Activated CD4-positive, alpha-beta T cell treated with anti-CD3 and anti-CD28 coated beads, Interleukin-2, Interleukin-6, amounts not matched to agents 100 ng/mL and 50 ng/mL, durations not matched to agents 16 hours and 8 hours (primary cell): ENCODE measurements at places on chromosomes 4 and X.

- DNase-seq = no peak
Observed at GRCh38 chr4:138449938-138450337, 207.8 kb upstream of the SLC7A11 start.

DNA sequence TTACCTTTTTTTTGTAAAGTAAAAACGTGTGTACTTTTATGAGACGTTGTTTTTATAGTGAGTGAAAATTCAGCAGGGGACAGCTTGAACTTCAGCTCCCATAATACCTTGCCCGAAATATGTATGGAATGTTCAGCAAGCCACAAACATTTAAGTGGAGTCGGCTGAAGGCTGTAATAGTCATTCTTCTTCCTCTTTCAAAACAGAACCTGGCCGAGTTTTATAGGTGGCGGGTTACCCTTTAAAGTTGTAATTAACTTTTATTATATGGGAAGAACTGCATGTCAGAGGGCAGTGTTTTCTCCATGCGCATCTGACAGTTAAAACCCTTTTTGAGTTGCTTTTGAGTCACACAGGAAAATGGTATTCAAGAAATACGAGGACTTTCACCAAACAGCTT, 50.7 kb downstream of the CLDN34 start:
- DNase-seq = no peak

DNA sequence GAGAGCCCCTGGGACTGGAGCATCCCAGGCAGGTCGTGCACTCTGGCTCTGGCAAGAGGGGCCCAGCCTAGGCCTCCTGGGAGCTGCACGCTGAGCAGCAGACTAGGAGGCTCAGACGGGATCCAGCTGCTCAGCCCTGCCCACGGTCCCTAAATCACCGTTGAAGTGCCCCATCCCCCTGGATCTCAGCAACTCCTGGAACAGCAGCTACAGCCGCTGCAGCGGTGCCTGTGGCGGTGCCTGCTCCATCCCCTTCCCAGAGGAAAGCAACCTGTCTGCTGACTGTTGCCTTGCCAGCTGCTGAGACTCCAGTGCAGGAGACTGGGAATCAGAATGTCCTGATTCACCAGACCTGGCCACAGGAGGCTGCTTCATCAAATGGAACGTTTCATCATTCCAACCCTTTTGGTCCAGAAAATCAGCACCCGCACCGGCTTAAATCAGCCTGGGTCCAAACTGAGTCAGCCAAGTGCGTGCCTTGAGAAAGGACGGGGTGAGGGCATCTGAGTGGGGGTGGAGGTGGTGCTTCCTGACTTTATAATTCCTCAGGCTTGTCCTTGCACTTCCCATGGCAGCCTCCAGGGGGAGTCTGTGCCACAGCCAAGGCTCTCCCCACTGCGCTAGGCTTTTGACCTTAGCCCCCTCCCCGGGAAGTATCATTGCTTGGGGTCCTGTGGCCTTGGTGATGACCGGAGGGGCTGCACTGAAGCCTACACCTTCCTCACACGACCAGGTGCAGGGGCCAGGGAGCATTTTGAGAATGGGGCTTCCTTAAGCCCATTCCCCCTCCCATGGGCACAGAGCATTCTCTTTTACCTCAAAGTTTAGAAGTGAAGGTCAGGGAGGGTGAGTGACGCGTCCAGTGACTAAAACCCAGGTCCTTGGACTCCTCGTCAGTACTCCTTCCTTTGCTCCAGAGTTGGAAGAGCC, 6.5 kb downstream of the ZNF185 start:
- peak; percentile 64 for DNase-seq

DNA sequence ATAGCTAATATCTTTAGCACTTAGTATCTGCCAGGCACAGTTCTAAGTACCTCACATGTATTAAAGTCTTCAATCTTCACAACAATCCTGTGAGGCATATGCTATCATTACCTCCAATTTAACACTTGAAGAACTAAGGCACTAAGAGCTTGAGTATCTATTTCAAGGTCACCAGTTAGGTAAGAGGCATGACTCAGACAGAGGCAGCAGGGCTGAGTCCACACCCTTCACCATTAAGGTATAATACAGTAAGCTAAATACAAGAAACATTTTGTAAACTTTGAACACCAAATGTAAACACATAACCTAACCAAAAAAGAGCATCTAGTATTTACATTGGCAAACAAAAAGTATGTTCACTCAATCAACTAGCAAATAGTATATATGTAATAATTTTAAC, 1410.9 kb downstream of the PCDH18 start:
- DNase-seq = no peak

- no peak for DNase-seq
Observed at GRCh38 chr4:162582180-162582579, 418.4 kb upstream of the FSTL5 start.

DNA sequence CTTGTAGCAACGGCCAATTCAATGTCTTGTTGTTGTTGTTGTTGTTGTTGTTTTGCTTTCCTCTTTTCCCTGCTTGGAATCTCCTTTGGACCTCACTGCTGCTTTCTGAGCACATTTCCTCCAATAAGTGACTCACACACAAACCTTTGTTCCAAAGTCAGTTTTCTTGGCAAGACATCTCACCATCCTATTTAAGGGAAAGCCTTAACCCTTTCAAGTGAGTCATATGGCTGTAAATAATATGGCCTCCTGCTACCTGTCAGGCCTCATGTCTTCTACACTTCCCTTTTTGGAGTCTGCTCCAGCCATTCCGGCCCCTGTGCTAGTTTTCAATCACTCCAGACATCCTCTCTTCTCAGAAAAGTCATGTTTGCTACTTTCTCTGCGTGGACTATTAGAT, 79.5 kb upstream of the MAGEB10 start:
- no peak for DNase-seq

DNA sequence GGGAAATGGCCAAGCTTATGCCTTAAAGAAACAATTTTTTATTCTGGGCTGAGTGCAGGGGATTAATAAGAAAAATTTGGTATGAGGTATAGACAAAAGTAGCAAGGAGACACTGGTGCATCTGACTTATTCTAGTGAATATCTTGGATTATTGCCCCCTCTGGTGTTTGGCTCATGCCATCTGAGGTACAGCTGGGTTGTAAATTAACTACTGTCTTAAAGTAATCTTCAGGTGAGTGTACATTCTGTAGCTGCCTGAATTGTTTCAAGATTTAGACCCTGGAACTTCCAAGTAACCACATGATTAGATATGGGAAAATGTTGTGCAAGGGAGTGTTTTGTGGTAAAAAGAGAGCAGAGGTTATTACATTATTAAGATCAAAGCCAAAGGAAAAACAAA, 988.7 kb downstream of the FAM133A start:
- no peak for DNase-seq

DNA sequence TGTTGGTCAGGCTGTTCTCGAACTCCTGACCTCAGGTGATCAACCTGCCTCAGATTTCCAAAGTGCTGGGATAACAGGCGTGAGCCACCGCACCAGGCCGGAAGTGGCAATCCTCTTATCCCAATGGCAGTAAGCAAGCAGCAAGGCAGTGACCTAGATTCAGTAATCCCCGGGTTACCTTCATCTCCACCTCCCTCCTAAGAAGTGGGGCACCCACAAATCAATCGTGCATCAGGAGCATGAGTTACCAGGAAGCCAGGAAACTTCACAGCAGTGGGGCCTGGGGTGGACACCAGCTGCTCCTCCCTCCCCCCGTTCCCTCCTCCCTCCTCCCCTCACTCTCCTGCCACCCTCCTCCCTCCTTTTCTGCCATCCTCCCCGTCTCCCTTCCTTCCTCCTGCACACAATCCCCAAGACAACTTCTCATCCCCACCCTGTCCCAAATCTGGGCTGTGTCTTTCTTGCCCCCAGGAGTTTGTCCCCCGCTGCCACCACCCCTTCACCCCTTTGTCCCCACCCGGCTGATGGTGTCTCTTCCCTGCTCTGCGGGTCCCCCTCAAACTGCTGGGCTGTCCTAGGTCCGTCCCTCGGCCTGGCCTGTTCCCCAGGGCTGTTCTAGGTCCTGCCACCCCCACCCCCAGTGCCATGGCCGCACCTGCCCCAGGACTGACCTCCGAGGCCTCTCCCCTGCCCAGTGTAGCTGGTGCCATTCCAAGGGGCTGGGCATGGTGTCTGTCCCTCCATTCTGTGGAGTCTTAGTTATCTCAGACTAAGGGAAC, 2.2 kb downstream of the PDE6B start:
- DNase-seq = no peak

DNA sequence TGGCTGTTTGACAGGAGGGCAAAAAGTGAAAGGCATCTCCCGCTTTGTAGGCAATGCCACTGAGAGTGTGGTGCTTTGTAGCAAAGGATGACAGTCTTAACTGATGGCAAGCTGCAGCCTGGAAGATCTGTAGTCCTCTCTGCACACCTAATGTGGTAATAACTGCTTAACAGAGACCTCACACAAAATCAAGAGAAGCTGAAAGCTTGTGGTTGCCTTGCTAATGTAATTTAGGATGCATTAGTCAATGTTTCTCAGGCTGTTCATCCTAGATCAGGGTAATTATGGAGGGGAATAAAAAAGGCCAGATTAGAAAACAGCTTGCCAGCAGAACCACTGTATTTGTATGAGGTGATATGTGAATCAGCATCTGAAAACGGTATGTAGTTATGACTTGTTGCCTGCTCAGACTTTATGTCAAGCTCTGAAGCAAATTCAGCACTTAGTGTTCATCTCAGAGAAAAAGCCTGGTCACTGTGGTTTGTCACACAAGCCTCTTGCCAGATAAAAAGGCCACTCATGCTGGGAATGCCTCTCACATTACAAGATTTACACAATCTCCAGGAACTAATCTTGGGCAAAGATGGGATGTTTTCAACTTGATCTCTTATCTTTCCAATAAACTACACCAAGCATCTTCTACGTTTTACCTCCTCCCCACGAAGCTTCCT, 130.8 kb downstream of the ENOX2 start:
- DNase-seq = peak; percentile 33

DNA sequence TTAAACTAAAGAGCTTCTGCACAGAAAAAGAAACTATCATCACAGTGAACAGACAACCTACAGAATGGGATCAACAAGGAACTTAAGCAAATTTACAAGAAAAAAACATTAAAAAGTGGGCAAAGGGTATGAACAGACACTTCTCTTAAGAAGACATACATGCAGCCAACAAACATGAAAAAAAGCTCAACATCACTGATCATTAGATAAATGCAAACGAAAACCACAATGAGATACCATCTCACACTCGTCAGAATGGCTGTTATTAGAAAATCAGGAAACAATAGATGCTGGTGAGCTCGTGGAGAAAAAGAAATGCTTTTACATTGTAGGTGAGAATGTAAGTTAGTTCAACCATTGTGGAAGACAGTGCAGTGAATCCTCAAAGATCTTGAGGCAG, 27.8 kb downstream of the PAPSS1 start:
- no peak for DNase-seq

- peak; percentile 3 for DNase-seq
Observed at GRCh38 chr4:138522366-138522765, 280.2 kb upstream of the SLC7A11 start.

DNA sequence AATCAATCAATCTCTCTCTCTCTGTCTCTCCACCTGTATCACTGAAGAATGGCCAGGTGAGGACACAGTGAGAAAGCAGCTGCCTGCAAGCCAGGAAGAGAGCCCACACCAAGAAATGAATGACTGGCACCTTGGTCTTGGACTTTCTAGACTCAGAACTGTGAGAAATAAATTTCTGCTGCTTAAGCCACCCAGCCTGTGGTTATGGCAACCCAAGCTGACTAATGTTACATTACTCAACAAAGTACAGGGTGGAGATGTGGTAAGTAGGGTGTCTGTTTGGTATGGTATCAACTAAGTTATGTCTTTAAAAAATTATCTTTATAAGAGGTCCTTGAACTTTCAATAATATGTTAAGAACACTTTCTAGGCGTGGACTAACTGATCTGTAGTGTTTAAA, 159.3 kb downstream of the EPHA5 start:
- DNase-seq = no peak

DNA sequence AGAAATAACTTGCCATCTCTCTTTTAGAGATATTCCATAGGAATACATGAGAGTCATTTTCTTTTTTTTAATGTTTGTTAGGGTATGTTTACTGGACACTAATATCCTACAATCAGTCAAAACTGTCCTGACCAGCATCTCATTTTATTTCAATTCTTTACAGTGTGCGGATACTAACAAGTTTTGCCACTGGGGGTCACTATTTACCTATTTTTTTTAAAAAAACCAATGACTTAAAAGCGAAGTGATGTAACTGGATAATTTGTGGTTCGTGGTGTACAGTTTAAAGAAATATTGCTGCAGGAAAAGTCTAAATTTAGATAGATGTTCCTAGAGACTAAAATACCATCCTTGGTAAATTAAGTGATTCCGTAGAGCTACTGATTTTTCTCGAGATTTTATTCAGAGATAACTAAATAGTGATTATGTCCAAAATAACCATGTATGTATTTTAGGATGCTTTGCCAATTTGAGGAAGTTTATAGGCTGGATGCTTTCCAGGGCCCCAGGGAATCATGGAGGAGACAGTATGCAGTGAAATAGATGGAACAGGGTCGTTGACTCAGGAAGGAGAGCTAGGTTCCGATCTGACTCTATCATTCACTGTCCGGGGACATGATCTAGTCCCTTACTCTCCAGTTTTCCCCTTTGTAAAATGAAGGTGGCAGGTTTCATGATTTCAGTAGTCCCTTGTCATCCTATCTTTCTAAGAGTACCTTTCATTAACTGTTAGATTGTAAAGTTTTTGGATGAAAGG, 34.0 kb upstream of the GNPDA2 start:
- DNase-seq = peak; percentile 53

DNA sequence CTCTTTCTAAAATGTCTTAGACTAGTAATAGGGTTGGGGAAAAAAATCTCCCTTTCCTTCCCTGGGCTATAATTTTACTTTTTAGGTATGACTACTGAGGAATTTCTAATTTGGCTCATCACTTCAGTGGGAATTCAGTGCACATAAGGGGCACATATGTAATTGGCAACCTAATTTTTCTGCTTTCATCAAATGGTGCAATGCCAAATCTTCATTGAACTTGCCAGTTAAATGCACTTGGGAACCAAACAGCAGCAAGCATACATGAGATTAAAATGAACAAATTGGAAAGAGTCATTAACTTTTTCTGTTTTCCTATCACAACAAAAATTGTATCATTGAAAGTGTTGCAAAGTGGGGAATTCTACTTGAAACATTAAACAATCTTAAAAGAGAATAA, 2.9 kb upstream of the CCSER1 start:
- DNase-seq = no peak

- DNase-seq = no peak
Observed at GRCh38 chr4:138460477-138461414, 218.6 kb upstream of the SLC7A11 start.

GRCh38 chr4:6258741-6259140, 10.9 kb upstream of the WFS1 start:
- no peak for DNase-seq

DNA sequence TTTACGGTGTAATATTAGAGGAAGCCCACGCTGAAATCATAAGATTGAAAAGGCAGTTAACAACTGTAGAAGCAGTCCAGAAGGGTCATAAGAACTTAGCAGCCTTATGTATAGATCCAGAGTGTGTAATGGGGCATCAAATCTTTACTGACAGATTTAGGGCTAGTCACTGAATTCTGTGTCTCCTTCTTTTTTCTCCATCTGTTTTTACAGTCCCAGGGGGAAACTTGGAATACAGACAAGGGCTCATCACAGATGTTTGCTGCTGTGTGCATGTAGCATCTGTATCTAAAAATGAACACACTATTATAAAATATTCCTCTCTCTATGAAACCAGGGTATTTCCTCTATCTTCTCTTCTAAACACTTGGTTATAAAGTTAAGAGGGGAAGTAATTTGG, 43.9 kb downstream of the CYSLTR1 start:
- no peak for DNase-seq

- DNase-seq = no peak
Observed at GRCh38 chr4:4281787-4282186, 8.2 kb downstream of the LYAR start.
